NCI-H1436 (cell line): ENCODE measurements at places on chromosomes 12 and 14.

- DNase-seq: no peak
Observed at GRCh38 chr14:69504775-69505174, 20.2 kb downstream of the PLEKHD1 start.

DNA sequence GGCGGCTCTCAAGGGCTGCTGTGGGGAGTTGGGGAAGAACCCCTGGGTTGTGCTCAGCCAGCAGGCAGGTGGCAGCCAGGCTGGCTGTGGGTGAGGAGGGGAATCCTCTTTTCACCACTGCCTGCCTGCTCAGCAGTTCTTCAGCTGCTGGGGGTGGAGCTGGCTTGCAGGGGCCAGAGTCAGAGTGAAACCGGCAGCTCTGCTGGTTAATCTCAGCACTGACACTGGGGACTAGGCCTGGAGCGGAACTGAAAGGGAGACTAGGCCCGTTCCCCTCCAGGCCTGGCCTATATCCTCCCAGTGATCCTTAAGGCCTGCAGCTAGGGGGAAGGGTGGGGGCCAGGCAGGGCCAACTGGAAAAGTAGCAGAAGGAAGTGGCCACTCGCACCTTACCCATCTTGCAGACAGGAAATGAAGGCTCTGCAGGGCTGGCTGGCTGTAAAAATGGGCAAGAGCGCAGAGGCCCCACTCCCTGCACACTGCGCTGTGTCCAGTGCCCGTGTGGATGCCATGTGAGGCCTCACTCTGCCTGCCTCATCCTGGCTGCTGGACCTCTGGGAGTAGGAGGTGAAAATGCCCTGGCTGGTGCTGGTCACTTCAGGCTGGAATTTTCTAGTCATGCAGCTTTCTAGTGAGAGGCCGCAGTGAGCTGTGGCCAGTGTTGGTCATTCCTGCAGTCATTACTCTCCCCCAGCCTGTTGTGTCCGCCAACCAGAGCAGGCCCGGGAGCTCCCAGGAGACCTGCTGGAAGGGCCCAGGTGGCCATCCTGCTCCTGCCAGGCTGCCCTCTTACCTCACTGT lies 39.4 kb downstream of the SH2B3 start:
- no peak for DNase-seq

DNA sequence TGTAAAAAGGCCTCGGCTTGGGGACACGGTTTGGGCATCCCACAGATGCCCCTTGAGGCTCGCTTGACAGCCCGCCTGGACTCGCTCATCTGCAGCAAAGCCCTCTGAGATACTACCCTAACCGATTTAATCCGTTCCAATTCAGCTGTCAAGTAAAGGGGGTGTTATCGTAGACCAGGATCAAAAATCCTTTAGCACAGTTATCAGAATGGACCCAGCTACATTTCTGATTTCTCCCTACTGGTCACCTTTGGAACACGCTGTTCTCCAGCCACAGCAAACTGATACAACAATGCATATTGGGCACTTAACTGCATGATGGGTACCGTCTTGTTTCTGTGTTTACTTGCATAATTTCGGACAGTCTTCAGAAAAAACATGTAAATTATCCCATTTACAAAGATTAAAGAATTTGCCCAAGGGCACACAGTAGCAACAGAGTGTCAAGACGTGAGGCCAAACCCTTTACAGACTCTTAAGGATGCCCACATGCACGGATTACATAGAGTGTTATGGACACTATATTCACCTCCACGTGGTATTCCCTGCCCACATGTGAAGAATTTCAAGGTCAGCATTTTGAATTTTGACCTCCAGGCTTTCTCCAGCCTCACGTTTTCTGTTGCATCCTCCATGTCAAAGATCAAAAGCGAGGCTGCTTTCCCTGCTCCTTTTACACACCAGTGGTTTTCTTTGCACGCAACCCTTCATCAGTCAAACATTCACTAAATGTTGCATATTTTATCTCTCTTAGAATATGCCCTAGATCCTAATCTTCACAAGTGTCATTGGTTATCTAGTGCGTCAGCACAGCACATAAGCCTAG lies 3.2 kb upstream of the DUSP6 start:
- DNase-seq: no peak

DNA sequence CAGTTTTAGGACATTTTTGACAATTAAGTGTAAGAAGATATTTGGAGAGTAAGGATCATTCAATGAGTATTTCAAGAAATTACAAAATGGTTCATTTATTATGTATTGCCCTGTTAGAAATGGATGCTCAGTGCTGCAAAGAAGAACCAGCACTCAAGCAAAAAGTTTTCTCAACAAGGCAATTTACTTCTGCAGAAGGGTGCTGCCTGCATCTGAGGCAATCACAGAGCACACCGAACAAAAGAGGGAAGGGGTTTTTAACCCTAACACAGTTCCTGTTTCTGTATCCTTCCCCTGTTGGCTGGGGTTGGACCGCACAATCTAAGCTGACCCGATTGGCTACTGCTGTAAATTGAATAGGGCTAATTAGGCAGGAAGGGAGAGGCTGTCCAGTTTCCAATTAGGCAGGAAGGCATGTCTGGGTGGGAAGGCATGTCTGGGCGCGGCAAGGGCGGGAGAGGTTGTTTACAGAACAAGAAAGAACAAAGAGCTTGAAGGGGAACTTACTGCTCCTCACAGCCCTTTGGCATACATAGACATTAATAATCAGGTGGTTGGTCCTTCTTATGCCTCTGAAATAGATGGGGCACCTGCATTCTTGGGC lies 41.4 kb downstream of the SPTSSA start:
- DNase-seq: no peak

DNA sequence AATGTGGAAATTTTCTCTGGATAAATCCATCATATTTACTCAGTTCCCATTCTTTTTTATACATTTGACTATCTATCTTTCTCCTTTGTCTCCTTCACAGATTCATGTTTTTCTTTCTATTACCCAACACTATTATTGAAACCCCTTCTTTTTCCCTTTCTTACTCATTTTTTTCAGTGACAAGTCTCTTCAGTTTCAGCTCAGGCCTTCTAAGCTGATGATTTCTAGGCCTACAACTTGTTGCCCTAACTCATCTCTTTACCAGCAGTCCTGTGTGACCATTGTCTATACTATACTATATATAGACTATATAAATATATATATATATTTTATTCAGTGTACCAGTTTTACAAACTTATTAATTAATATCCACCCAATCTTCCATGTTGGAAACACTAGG lies 31.8 kb downstream of the SLC16A7 start:
- no peak for DNase-seq

GRCh38 chr14:87623616-87624015 lies 369.4 kb downstream of the GALC start:
- DNase-seq: no peak

- DNase-seq: no peak
Observed at GRCh38 chr14:104366931-104367865, 212.4 kb upstream of the C14orf180 start.
